ENCODE measurements at places on chromosomes 13 and 19.

- no peak for DNase-seq
Measured at GRCh38 chr13:113653264-113654174, 4.5 kb downstream of the ATP4B start.

GRCh38 chr19:5624018-5624663, 1.3 kb downstream of the SAFB start:
- DNase-seq = no peak

GRCh38 chr19:34832581-34833112, 59.6 kb upstream of the ZNF599 start:
- DNase-seq = no peak

DNA sequence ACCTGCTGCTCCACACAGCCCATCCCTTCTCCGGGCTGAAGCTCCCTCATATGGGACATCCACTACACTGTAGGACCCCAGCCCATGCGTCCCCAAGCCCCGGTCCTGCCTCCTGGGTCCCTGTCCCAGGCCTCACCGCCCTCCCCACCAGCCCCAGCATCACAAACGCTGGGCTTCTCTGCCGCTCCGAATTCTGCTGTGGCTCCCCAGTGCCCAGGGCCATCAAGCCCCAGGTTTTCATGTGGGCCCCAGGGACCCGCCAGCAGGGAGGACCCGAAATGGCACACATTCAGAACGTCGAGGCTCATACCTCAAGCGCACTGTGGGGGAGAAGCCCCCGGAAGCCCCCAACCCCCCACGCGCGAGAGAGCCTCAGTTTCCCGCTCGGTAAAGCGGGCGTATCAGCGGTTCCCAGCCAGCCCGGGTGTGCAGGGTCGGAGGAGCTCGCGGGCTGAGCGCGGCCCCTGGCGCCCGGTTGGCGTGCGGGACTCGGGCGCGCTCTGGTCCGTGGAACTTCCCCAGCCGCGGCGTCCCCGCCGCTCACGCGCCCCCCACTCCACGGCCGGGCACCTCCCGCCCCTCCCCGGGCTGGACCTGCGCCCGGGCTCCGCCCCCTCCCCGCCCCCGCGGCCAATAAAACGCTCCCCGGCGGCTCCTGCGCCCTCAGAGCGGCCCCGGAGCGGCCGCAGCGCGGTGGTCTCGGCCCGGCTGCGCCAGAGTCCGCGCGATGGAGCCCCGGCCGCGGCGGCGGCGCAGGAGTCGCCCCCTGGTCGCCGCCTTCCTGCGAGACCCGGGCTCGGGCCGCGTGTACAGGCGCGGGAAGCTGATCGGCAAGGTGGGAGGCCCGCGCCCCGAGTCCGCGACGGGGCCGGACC, at the start of gene PLK5:
Gene PLK5 (plus strand): TSS at position 666 of the 875 bp plus-strand sequence. CDS start 2,920 bp downstream, outside the sequence.
- no peak for DNase-seq

- DNase-seq = no peak
Measured at GRCh38 chr13:25733696-25734435, 317.9 kb downstream of the SHISA2 start.

DNA sequence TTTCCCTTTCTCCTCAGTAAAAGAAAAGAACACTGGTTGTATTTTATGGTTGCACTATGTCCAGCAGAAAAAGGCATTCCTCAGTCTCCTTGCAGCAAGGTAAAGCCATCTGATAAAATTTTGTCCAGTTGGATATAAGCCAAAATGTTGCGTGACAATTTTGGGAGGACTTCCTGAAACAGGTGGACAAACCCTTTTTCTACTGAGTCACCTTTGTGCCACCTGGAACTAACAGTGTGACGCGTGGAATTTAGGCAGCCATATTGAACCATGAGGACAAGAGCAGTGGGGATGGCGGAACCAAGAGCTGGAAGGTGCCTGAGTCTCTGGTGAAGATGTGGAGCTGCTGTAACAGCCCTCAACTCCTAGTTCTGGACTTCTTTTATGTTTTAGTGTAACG, 8.2 kb downstream of the CADM4 start:
- DNase-seq = no peak

- no peak for DNase-seq
Measured at GRCh38 chr13:66424422-66424821, 805.7 kb downstream of the PCDH9 start.

GRCh38 chr13:36261976-36262375, 35.6 kb downstream of the CCDC169 start:
- no peak for DNase-seq

DNA sequence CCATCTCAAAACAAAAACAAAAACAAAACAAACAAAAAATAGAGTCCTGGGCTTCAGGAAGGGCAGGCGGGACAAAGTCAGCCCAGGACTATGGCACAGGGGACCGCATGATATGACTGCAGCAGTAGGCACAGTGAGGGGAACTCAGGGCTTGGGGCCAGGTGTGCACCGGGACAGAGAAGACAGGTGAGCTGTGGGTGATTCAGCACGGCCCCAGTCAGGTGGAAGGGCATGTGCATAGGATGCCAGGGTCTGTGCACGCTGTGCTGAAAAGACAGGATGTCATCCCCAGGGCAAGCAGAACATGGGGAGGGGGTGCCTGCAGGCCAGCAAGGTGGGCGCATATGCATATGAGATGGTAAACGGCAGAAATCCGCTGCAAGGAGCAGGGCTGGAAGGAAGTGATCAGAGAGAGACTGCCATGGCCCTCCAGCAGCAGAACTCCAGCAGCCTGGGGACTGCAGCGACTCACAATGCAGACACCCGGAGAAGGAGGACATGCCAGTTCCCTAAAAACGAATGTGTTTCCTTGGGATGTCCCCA, 15.0 kb downstream of the EPS15L1 start:
- no peak for DNase-seq

DNA sequence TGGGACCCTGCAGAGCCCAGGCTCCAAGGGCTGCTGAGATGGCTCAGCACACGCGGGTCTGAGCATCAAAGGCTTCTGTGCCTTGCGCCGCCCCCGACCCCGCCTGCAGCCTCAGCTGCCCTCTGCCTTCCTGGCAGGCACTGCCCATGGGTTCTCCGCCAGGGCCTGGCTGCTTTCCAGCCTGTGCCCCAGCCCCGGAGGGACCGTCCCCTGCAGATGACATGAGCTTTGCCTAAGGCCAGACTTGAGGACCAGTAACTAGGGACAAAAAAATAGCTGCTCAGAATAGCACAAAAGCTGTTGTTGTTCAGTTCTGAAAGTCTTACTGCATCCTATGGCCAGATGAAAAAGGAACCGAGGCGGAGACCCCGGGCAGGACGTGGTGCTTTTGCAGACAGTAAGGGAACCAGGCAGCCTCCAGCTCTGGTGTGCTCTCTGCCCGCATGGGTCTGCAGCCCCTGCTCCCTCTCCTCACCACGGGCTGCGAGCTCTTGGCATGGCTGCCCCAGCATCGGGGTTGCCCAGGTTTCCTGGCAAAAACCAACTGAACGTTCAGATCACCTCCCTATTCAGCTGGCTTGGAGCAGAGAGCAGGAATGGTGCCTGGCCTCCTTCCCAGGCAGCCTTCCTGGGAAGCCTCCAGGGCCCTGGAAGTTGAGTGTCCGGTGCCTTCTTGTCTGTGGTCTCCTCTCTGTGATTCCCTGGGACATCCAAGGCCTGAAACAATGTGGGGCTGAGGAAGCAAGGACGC, 12.5 kb upstream of the CFAP97D2 start:
- DNase-seq = no peak

GRCh38 chr13:40792284-40793051, 3.1 kb downstream of the SLC25A15 start:
- DNase-seq = no peak

GRCh38 chr13:42832341-42833096, 51.1 kb downstream of the FAM216B start:
- no peak for DNase-seq

GRCh38 chr13:32267836-32268439, 47.2 kb downstream of the ZAR1L start:
- DNase-seq = no peak

DNA sequence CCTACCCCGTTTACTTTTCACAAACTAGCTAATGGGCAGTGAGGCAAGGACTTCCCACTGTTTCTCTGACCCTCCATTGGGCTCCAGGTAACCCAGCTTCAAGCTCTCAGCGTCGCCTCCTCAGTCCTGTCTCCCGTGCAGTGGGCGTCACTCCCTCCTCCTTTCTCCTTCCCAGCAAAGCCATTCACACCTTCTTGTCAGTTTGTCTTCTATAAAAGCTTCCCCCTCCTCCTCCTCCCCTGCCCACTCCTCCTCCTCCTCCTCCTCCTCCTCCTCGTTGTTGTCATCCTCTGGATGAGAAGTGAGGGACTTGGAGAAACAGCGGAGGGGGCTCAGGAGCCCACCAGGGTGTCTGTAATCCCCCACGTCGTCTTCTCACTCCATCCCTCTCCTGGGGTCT, 1.7 kb upstream of the GALP start:
- no peak for DNase-seq

DNA sequence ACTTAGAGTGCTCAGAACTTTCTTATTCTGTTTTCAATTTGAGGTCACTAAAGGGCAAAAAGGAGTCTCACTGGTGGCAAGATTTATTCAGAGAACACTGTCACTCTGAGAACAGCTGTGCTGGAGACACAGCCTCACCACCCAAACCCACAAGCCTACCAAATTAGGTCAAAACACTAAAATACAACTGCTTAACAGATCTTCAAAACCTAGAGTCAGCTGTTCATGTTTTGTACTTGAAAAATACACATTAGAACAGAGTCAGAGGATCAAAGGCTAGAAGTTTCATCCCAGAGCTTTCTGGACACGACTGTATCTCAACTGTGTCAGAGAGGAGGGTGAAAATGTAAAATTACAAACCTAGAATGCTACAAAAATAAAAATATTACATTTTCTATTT, 89.3 kb downstream of the MIPEP start:
- no peak for DNase-seq

- DNase-seq = no peak
Measured at GRCh38 chr13:33510350-33510970, 224.9 kb upstream of the STARD13 start.

- DNase-seq = no peak
Measured at GRCh38 chr13:27980280-27980998, 8.1 kb downstream of the URAD start.

DNA sequence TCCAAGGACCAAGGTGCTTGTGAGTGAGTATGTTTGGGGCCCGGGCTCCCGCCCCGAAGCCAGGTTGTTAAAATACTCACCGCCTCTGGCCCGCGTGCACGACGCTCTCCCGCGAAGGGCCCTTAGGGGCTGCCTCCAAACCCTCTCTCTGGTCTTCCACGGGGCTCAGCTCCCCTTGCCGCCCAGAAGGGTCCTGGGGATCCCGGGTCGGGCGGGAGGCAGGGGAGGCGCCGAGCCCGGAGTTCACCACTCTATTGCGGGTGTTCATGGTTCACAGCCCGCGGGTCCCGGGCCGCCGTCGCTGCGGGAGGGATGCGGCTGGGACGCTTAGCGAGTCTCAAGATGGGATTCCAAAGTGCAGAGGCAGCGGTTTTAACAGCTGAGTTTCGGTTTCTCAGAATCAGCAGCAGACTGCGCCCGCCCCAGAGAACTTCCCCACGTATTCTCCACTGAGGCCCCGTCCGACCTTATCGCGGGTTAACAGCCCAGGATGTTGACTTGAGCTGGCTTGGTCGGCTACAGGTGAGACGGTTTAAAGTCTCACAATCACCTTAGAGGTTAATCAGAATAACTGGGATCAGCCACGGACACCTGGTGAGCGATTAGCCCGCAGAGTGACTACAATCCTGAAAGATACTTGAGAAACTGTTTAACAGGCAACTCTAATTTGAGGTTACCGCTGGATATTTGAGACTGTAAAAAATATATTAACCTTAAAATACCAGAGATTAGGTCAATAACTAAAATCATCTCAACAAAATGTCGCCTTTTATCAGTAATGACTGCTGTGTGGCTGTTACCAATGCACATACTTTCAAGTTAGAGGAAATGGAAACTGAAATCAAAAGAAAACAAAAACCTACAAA, at the start of gene EPSTI1:
Gene EPSTI1 (minus strand): TSS at position 344 of the 866 bp plus-strand sequence. CDS start 76 bp downstream, at position 268.
- peak; percentile 12 for DNase-seq

- no peak for DNase-seq
Measured at GRCh38 chr19:13931391-13932148, 6.6 kb downstream of the PODNL1 start.

GRCh38 chr19:33641956-33642498, 20.3 kb downstream of the CHST8 start:
- no peak for DNase-seq

- DNase-seq = no peak
Measured at GRCh38 chr19:48330012-48330681, 4.8 kb downstream of the EMP3 start.

GRCh38 chr13:40514802-40515201, 151.6 kb downstream of the FOXO1 start:
- no peak for DNase-seq

DNA sequence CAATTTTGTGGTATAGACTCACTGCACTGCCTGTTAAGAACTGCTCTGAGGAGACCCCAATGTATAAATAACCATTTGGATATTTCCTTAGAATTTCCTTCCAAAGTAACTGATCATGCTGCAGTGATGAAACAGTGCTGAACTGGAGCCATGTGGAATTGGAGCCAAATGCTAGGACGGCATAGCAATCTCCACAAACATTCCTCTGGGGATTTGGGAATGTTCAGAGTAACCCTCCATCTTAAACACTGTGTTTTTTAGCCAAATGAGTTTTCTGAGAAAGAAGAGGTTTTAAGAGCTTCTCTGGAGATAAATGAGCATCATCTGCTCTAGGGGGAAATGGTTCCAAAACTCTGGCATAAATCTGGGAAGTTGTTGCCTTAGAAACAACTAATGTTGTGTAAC, 98.2 kb downstream of the OLFM4 start:
- DNase-seq = no peak

GRCh38 chr19:40674291-40674690, 16.2 kb downstream of the NUMBL start:
- no peak for DNase-seq

- DNase-seq = no peak
Measured at GRCh38 chr13:27338816-27339215, 68.2 kb downstream of the RASL11A start.

DNA sequence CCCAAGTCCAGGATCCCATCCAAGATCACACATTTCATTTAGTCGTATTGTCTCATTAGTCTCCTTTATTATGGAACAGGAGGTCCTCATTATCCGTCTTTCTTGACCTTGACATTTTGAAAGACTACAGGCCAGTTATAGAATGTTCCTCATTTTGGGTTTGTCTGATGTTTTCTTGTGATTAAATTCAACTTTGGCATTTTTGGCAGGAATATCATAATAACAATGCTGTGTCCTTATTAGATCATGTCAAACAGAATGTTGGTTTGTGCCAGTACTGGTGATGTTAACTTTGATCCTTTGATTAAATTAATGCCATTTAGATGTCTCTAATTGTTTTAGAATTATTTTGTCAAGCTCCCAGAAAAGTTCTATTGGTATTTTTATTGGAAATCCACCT, 106.5 kb upstream of the FRY start:
- DNase-seq = no peak

Data from cortex of kidney (tissue), 1 donor.